Upper lobe of left lung (tissue), 6 donors: ENCODE measurements at places on chromosomes 4 and X. TPM values are rescaled to one million over a fixed set of nuclear protein-coding genes. Genes with fewer than 3 reads are reported as not detected.

GRCh38 chr4:160819791-160820190 lies 1344.0 kb downstream of the FSTL5 start:
- DNase-seq: no peak
- no peaks in the 10 kb centered on the region for H3K36me3 ChIP-seq
- no peaks in the 10 kb centered on the region for H3K4me1 ChIP-seq
- H3K4me3 ChIP-seq: no peak overlapping the region
- H3K27me3 ChIP-seq: no peaks in the 10 kb centered on the region

DNA sequence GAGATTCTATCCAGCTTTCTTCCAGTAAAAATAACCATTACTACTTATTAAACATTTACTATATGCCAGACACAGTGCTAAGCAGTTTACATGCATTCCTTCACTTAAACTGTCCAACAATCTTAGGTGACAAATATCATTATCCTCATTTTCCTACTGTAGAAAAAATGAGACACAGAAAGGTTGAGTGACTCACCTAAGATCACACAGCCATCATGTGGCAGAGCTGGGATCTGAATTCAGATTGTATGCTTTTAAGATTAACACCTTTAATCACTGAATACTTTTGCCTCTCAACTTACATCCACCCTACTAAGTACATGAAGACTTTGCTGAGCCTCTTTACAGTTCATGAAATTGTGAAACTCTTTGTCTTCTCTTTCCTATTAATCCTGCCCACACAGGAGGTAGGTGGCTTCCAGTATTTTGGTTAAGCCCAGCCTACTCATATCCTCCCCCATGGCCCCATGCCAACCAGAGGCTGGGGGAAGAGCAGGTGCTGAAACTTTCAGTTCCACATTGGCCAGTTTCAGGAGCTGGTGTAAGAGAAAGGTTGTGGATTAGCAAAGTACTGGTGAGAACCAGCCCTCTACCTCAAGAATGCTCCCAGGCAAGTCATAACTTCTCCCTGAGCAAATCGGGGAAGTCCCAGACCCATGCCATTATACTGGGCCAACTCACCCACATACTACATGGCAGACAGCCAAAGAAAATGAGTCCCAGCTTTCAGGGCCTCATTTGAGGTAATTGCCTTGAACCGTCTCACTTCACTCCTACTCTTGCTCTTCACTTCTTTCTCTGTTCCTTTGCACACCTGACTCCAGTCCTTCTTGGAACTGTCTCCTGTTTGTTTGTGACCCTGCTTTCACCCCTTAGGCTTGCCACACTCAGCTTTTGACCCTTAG lies 211.1 kb downstream of the GUCY2F start:
- no peak for DNase-seq
- H3K36me3 ChIP-seq: no peaks in the 10 kb centered on the region
- H3K27me3 ChIP-seq: no peaks in the 10 kb centered on the region
- no peak overlapping the region for H3K27ac ChIP-seq
- H3K4me1 ChIP-seq: no peaks in the 10 kb centered on the region

- DNase-seq: no peak
- no peaks in the 10 kb centered on the region for H3K4me1 ChIP-seq
- H3K4me3 ChIP-seq: no peak overlapping the region
- no peak overlapping the region for H3K27ac ChIP-seq
These were observed 49.1 kb downstream of the DHRSX start for GRCh38 chrX:2451501-2452316.

GRCh38 chr4:30957706-30958105 lies 237.5 kb downstream of the PCDH7 start:
- no peak overlapping the region for H3K27ac ChIP-seq
- no peaks in the 10 kb centered on the region for H3K4me1 ChIP-seq

- peak within 1 kb of the TSS; percentile 30 for H3K4me3 ChIP-seq
- H3K36me3 ChIP-seq: no peaks in the 10 kb centered on the region
- H3K27me3 ChIP-seq: no peaks in the 10 kb centered on the region
- no peak for DNase-seq
- H3K27ac ChIP-seq: no peak within 1 kb of the TSS
These were observed at the start of gene BEX1 for GRCh38 chrX:103063918-103064434. Gene BEX1 (minus strand): TSS chrX:103064171. CDS start chrX:103063274, 897 bp downstream.

- H3K27ac ChIP-seq: no peak overlapping the region
- no peak overlapping the region for H3K4me3 ChIP-seq
- DNase-seq: no peak
- no peaks in the 10 kb centered on the region for H3K36me3 ChIP-seq
- no peaks in the 10 kb centered on the region for H3K27me3 ChIP-seq
These were observed 157.7 kb upstream of the RASGEF1B start for GRCh38 chr4:81629366-81629765.

DNA sequence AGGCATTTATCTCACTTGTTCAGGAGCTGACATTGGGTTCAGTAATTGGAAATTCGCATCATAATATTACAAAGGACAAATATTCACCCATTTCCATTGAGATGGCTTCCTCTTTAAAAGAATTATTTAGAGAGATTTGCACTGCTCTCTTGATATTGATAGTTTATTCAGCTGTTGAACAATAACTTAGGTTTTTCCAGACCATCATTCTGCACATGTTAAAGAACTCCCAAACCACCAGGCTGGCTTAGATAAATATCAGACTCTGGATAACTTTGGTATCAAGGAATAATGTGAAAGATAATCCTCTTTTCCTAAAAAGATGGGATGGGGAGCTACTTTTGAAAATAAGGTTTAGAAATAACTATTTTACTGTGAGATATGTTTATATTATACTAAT lies 154.0 kb downstream of the GASK1B start:
- H3K36me3 ChIP-seq: no peaks in the 10 kb centered on the region
- no peak overlapping the region for H3K4me3 ChIP-seq
- no peak for DNase-seq
- no peak overlapping the region for H3K27ac ChIP-seq
- no peaks in the 10 kb centered on the region for H3K27me3 ChIP-seq

AMTN gene
- total RNA-seq: not detected
